ENCODE measurements at places on chromosomes 4 and X. TPM values are rescaled to one million over a fixed set of nuclear protein-coding genes. Genes with fewer than 3 reads are reported as not detected.
A peak's percentile ranks its signal among the peaks of the same experiment; 100 is the strongest.

DNA sequence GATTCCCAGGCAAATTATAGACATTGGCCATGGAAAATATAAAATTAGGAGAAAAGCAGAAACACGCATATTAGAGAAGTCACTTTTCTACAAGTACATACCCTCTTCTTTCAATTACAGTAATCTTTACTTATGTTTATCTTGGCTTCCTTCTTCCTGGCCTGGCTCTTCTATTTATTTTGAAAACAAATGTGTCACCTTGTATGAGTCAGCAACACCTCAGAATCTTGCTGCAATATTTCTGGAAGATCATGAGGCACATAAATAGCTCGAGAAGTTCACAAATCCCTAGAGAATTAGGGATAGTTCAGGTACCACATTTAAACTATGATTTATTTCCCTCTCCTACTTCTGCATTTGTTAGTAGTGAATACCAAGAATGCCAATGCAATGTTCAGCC, 124.6 kb downstream of the ANOS1 start:
- no peaks in the 10 kb centered on the region for H3K27me3 ChIP-seq
- no peak overlapping the region for H3K27ac ChIP-seq
- H3K4me1 ChIP-seq: no peaks in the 10 kb centered on the region
- no peak overlapping the region for H3K4me3 ChIP-seq
- DNase-seq: no peak

- no peak for DNase-seq
- H3K36me3 ChIP-seq: no peaks in the 10 kb centered on the region
- H3K27me3 ChIP-seq: no peaks in the 10 kb centered on the region
- H3K4me3 ChIP-seq: no peak overlapping the region
- H3K27ac ChIP-seq: no peak overlapping the region
- no peaks in the 10 kb centered on the region for H3K4me1 ChIP-seq
These were observed 12.6 kb upstream of the GABRE start for GRCh38 chrX:151987108-151987507.

DNA sequence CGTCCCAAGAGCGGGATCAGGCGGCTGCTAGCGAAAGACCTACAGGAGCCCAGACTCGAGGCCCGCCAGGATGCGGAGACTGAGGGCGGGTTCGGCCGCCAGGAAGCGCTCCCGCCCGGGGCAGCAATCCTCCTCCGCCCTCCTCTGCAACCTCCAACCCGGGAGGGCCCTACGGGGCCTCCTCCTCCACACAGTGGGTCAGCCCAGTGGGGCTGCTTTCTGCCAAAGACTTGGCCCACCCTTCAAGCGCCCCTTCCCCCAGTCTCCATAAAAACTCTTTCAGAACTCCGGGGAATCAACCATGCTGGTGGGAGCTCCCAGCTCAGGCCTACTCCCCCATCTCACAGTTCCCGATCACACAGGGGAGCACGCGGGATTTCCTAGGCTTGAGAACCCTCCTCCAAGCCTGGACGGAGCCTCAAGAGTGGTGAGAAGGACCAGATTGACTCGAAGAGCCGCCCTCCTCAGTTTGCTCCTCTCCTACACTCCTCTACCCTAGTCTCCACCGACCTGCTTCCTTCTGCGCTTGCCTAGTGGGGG, 77.5 kb downstream of the RLIM start:
- no peaks in the 10 kb centered on the region for H3K36me3 ChIP-seq
- peaks cover 10% of the 10 kb centered on the region for H3K27me3 ChIP-seq
- DNase-seq: no peak
- peak overlapping the region; percentile 54 for H3K4me3 ChIP-seq
- peak overlapping the region; percentile 62 for H3K27ac ChIP-seq
- peaks cover 5% of the 10 kb centered on the region for H3K4me1 ChIP-seq

Gene SGCB
- 2.5 TPM for total RNA-seq

Gene GC
- 0.38 TPM for total RNA-seq

- H3K4me3 ChIP-seq: no peak overlapping the region
- H3K27ac ChIP-seq: no peak overlapping the region
- no peaks in the 10 kb centered on the region for H3K27me3 ChIP-seq
- no peaks in the 10 kb centered on the region for H3K36me3 ChIP-seq
These were observed 32.5 kb downstream of the FSTL5 start for GRCh38 chr4:162131256-162131655.

- no peak overlapping the region for H3K4me3 ChIP-seq
- peaks cover 4% of the 10 kb centered on the region for H3K4me1 ChIP-seq
- H3K27me3 ChIP-seq: no peaks in the 10 kb centered on the region
These were observed 41.4 kb downstream of the CLCN3 start for GRCh38 chr4:169661761-169662160.

DNA sequence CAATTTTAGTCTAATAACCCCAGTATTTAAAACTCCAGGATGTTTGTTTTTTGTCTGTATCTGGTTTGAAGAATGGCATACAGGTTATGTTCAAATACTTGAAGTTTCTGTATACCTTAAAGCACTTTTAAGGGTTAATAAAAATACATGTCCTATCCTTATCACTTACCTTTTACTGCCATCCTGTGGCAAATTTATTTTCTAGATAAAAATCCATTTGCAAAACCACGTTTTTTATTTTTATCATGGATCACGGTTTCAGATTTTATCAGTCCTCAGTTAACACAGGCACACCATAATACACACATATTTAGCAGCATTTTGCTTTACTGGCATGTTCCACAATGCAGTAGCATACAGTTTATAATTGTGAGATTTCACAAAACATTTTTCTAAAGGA, 113.3 kb upstream of the H2AZ1 start:
- H3K4me3 ChIP-seq: no peak overlapping the region
- no peaks in the 10 kb centered on the region for H3K36me3 ChIP-seq
- no peaks in the 10 kb centered on the region for H3K27me3 ChIP-seq
- no peaks in the 10 kb centered on the region for H3K4me1 ChIP-seq

- no peaks in the 10 kb centered on the region for H3K27me3 ChIP-seq
- no peak for DNase-seq
- no peaks in the 10 kb centered on the region for H3K4me1 ChIP-seq
- no peaks in the 10 kb centered on the region for H3K36me3 ChIP-seq
- no peak overlapping the region for H3K4me3 ChIP-seq
- H3K27ac ChIP-seq: no peak overlapping the region
These were observed 56.7 kb upstream of the ADGRL3 start for GRCh38 chr4:61143461-61143860.

GRCh38 chrX:18390941-18391538, 34.4 kb upstream of the CDKL5 start:
- no peaks in the 10 kb centered on the region for H3K4me1 ChIP-seq
- no peak overlapping the region for H3K4me3 ChIP-seq
- no peak overlapping the region for H3K27ac ChIP-seq
- H3K27me3 ChIP-seq: no peaks in the 10 kb centered on the region

DNA sequence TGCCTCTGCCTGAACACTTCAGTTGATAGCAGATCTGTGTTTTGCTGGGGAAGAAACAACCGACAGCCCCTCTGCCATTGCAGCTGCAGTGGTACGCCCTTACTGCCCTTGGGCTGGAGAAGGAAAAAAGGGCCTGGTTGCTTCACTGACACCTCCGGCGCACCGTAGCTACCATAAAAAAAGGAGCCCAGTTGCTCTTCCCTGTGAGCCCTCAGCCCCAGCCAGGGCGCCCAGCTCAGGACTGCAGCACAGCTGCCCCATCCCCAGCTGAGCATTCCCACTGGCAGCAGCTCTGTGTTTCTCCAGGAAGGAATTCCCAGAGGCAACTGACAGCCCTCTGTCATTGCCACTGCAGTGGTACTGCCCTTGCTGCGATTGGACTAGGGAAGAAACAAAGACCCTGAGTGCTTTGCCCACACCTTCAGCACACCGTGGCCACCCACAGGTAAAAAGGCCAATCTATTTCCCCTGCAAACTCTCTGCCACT, 142.7 kb downstream of the DKK2 start:
- H3K4me3 ChIP-seq: no peak overlapping the region
- H3K36me3 ChIP-seq: no peaks in the 10 kb centered on the region
- H3K27me3 ChIP-seq: no peaks in the 10 kb centered on the region
- no peak for DNase-seq

GRCh38 chr4:182519528-182519927, 276.3 kb downstream of the TENM3 start:
- no peak for DNase-seq
- no peaks in the 10 kb centered on the region for H3K4me1 ChIP-seq
- H3K27me3 ChIP-seq: no peaks in the 10 kb centered on the region
- no peaks in the 10 kb centered on the region for H3K36me3 ChIP-seq
- no peak overlapping the region for H3K27ac ChIP-seq

Gene LRAT
- 0.09 TPM for total RNA-seq

Gene FAAH2
- total RNA-seq: 24.5 TPM

- no peaks in the 10 kb centered on the region for H3K36me3 ChIP-seq
- H3K27me3 ChIP-seq: no peaks in the 10 kb centered on the region
- no peak overlapping the region for H3K27ac ChIP-seq
- no peak overlapping the region for H3K4me3 ChIP-seq
These were observed 22.8 kb upstream of the SEC24B start for GRCh38 chr4:109410776-109411175.

Gene ARHGAP4
- total RNA-seq: 139 TPM

DNA sequence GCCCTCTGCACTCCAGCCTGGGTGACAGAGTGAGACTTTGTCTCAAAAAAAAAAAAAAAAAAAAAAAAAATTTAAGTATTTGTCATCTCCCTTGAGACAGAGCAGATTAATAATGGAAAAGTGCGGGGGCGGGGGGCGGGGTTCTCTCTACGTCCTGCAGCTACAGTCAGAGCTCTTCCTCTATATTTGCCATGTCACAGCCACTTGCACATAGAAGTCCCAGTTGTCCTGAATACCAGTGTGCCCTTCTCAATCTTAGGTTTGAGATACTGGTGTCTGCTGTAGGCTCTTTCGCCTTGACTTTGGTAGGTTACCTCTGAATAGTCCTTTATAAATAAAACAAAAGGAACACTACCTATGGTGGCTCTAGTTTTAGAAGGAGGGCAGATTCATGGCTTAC, 237.8 kb upstream of the PGRMC2 start:
- H3K27me3 ChIP-seq: no peaks in the 10 kb centered on the region
- H3K4me1 ChIP-seq: no peaks in the 10 kb centered on the region
- H3K4me3 ChIP-seq: no peak overlapping the region

Gene SLC38A5
- total RNA-seq: 8.7 TPM

Gene GABRB1
- total RNA-seq: under 0.01 TPM

GRCh38 chr4:147747787-147748454, 16.0 kb downstream of the ARHGAP10 start:
- no peaks in the 10 kb centered on the region for H3K27me3 ChIP-seq
- no peaks in the 10 kb centered on the region for H3K4me1 ChIP-seq
- H3K27ac ChIP-seq: no peak overlapping the region
- H3K36me3 ChIP-seq: no peaks in the 10 kb centered on the region

DNA sequence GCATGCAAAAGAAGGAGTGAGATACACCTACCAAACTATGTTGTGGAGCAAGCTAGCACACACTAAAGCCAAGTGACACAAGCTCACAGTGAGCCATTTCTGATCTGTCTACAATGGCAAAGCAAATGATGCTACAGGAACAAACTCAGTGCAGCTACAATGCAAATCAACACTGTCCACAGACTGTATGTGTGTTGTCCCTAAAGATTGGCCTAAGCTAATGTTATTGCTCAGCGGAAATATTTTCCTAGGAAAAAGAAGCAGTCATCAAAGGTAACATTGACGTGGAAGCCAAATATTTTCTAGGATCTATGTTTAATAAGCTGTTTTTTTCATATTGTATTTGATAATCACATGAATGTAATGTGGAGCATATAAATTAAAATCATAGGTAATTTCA, 34.7 kb upstream of the HPGDS start:
- H3K4me1 ChIP-seq: no peaks in the 10 kb centered on the region
- H3K27me3 ChIP-seq: no peaks in the 10 kb centered on the region
- no peaks in the 10 kb centered on the region for H3K36me3 ChIP-seq
- no peak overlapping the region for H3K27ac ChIP-seq
- no peak for DNase-seq
- no peak overlapping the region for H3K4me3 ChIP-seq

DNA sequence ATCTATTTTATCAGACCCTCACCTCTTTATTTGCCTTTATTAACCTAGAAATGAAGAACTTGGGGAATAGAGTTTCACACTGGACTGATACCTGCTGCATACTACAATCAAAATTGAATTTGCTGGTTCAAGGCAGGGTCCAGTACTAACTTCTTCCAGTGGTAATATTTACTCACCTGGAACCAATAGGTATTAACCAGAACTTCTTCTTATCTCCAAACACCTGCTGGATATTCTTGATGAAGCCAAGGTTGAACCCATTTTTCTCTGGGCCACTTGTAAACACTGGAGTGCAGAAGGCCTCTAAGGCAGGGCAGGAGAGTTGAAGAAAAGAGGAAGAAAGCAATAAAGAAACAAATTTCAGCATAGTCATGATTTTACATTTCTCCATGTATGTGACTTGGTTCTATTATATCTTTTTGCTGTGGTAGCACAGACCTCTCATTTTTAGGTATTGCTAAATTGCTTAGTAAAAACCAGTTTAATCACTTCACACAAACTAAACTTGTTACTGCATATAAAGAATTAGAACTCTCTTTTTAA, 101.1 kb downstream of the ZDHHC15 start:
- no peaks in the 10 kb centered on the region for H3K27me3 ChIP-seq
- H3K4me3 ChIP-seq: no peak overlapping the region
- no peak for DNase-seq
- H3K4me1 ChIP-seq: no peaks in the 10 kb centered on the region
- H3K27ac ChIP-seq: no peak overlapping the region
- no peaks in the 10 kb centered on the region for H3K36me3 ChIP-seq

DNA sequence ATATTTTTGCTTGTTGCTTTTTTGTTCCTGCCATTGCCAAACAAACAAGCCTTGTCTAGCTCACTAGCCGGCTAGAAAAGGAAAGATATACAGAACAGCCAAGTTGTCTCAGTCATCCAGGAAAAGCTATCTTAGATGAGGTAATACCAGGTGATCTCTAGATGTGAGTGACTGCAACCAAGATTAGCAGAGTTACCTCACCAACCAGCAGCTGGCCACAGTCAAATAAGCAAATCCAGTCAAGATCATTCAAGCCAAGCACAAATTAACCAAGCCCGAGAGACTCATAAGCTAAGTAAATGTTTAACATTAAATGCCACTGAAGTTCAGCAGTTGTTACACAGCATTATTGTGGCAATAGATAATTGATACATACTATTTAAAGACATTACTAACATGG, 108.6 kb downstream of the CENPC start:
- H3K27ac ChIP-seq: no peak overlapping the region
- no peak overlapping the region for H3K4me3 ChIP-seq
- H3K36me3 ChIP-seq: no peaks in the 10 kb centered on the region
- H3K27me3 ChIP-seq: no peaks in the 10 kb centered on the region
- DNase-seq: no peak
- no peaks in the 10 kb centered on the region for H3K4me1 ChIP-seq

- no peak for DNase-seq
- no peak overlapping the region for H3K4me3 ChIP-seq
- no peaks in the 10 kb centered on the region for H3K4me1 ChIP-seq
- H3K36me3 ChIP-seq: no peaks in the 10 kb centered on the region
These were observed 238.4 kb upstream of the TAPT1 start for GRCh38 chr4:16464651-16465050.

Gene PNMA5
- not detected for total RNA-seq

- H3K36me3 ChIP-seq: no peaks in the 10 kb centered on the region
- no peaks in the 10 kb centered on the region for H3K4me1 ChIP-seq
- no peaks in the 10 kb centered on the region for H3K27me3 ChIP-seq
- no peak overlapping the region for H3K4me3 ChIP-seq
These were observed 209.3 kb downstream of the GPC3 start for GRCh38 chrX:133776072-133776471.
